ENCODE measurements at places on chromosomes 6 and 20. TPM values are rescaled to one million over a fixed set of nuclear protein-coding genes. Genes with fewer than 3 reads are reported as not detected.
A peak's percentile ranks its signal among the peaks of the same experiment; 100 is the strongest.

- peaks cover 3% of the 10 kb centered on the region for H3K27me3 ChIP-seq
- no peaks in the 10 kb centered on the region for H3K36me3 ChIP-seq
- no peak overlapping the region for H3K27ac ChIP-seq
- H3K4me1 ChIP-seq: peaks cover 4% of the 10 kb centered on the region
- H3K4me3 ChIP-seq: no peak overlapping the region
Measured at GRCh38 chr6:104522533-104522932, 337.2 kb downstream of the HACE1 start.

DNA sequence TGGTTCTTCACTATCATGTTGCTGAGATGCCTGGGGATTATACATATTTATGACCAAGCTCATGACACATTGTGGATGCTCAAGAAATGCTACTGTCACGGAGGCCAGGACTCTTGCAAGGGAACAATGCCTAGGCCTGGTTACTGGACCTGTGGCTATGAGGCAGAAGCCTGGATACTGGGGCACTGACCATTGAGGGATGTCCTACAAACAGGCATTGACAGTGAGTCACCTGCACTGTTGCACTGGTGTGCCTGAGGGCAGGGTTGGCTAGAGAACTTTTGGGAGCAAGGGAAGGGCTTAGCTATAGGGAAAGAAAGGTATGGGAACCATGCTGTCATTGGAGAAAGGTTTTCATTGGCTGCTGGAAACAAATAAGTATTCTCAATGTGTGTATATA is 313.1 kb upstream of the SUPT3H start:
- H3K4me1 ChIP-seq: no peaks in the 10 kb centered on the region
- no peak overlapping the region for H3K4me3 ChIP-seq
- no peak for DNase-seq
- H3K27me3 ChIP-seq: no peaks in the 10 kb centered on the region
- H3K27ac ChIP-seq: no peak overlapping the region

- H3K27me3 ChIP-seq: peaks cover 11% of the 10 kb centered on the region
- H3K4me3 ChIP-seq: no peak overlapping the region
- no peaks in the 10 kb centered on the region for H3K36me3 ChIP-seq
- no peak for DNase-seq
- H3K4me1 ChIP-seq: no peaks in the 10 kb centered on the region
- H3K27ac ChIP-seq: no peak overlapping the region
Measured at GRCh38 chr20:51026269-51026668, 3.4 kb upstream of the KCNG1 start.

DNA sequence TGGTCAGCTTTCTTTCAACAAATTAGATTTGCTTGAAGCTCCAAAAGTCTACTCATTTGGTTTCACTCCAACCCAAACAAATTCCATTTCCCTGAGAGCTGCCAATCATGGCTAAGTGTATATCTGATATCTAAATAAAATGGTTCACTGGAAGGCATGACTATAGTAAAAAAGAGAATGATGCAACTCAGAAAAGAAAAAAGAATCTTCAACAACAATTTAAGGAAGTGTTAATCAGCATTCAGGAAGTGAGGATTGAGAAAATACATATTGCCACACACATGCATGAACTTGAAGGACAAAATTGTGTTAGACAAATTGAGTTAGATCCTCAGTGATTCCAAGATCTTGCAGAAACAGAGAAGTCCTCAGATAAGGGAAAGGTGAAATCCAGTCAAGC is 972.9 kb upstream of the FLRT3 start:
- no peaks in the 10 kb centered on the region for H3K36me3 ChIP-seq
- no peaks in the 10 kb centered on the region for H3K27me3 ChIP-seq
- no peaks in the 10 kb centered on the region for H3K4me1 ChIP-seq
- no peak overlapping the region for H3K4me3 ChIP-seq
- H3K27ac ChIP-seq: no peak overlapping the region

DNA sequence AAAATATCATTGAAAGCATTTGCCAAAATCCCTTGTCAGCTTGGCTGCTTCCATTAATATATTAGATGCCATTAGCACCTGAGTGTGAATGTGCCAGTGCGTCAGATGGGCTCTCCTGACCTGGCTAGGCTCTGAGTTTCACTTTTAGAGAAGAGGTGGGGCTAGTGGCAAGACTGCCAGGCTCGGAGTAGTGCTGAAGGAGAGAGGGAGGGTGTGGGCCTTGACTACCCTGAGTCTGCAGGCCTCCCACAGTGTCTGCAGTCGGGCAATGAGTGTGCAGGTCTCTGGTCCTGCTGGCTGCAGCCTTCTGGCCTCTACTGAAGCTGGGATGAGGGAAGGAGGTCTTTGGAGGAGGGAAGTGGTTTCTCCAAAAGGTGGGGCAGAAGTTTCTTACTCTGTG is 34.6 kb upstream of the PNPLA1 start:
- no peaks in the 10 kb centered on the region for H3K27me3 ChIP-seq
- H3K4me3 ChIP-seq: no peak overlapping the region
- H3K27ac ChIP-seq: no peak overlapping the region
- peaks cover 33% of the 10 kb centered on the region for H3K36me3 ChIP-seq

GRCh38 chr20:24459733-24460132 is 9.7 kb upstream of the SYNDIG1 start:
- no peak for DNase-seq
- H3K36me3 ChIP-seq: no peaks in the 10 kb centered on the region
- H3K27me3 ChIP-seq: no peaks in the 10 kb centered on the region
- no peaks in the 10 kb centered on the region for H3K4me1 ChIP-seq

DNA sequence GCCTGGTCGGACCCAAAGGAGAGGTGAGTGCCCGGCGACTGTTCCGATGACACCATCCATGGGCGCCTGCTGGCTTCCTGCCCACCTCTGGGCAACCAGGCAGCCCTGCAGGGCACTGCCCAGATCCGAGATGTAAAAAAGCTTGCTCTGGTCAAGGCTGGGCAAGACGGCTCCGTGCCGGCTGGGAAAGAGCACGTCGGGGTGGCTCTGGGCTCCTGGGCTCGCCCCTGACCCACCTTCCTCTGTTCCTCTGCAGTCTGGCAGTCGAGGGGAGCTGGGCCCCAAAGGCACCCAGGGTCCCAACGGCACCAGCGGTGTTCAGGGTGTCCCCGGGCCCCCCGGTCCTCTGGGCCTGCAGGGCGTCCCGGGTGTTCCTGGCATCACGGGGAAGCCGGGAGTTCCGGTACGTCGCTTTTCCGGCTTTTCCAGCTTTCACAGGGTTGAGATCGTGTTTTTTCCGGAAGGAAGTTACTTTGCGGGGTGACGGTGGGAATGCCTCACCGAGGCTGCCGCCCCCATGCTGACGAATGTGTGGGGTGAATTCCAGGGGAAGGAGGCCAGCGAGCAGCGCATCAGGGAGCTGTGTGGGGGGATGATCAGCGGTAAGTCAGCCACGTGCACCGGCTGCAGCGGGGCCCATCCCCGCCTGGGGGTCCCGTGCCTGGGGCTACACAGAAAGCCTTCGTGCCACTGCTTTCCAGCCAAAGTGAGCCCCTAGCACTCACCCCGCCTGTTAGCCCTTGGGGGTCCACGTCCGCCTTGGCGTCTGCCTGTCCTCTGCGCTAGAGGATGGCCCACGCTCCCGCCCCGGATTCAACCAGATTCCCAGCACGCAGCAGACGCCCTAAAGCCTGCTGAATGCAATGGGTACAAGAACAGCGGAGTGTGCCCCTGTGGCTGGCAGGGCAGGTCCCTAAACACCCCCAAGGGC is 19.3 kb downstream of the COL9A3 start:
- no peaks in the 10 kb centered on the region for H3K4me1 ChIP-seq
- H3K27me3 ChIP-seq: no peaks in the 10 kb centered on the region
- DNase-seq: no peak
- H3K4me3 ChIP-seq: no peak overlapping the region
- H3K27ac ChIP-seq: no peak overlapping the region

- H3K27me3 ChIP-seq: no peaks in the 10 kb centered on the region
- no peak overlapping the region for H3K4me3 ChIP-seq
- no peaks in the 10 kb centered on the region for H3K36me3 ChIP-seq
- no peak overlapping the region for H3K27ac ChIP-seq
- no peaks in the 10 kb centered on the region for H3K4me1 ChIP-seq
Measured at GRCh38 chr6:160462116-160462515, 113.9 kb downstream of the SLC22A3 start.

DNA sequence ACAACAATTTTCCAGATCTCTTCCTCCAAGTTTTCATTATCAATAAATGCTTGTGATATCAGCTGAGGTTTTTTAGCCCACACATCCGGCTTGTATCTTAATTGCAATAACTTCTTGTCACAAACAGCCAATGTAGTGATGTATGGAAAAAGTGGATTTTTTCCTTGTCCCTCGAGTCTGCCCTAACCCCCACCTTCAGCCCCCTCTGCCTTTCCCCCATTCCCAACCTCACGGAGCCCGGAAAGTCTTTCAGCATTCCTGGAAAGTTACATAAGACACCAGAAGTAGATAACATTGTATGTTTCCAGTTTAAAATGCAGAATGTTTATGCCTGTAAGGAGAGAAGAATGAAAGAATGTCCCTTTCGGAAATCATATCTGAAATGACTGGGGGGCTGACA is 179.2 kb upstream of the PHACTR1 start:
- no peaks in the 10 kb centered on the region for H3K4me1 ChIP-seq
- H3K36me3 ChIP-seq: no peaks in the 10 kb centered on the region
- no peak overlapping the region for H3K4me3 ChIP-seq
- H3K27me3 ChIP-seq: no peaks in the 10 kb centered on the region
- no peak for DNase-seq

GRCh38 chr20:34427784-34428183 is 64.7 kb downstream of the ITCH start:
- no peak for DNase-seq
- no peak overlapping the region for H3K27ac ChIP-seq
- no peaks in the 10 kb centered on the region for H3K27me3 ChIP-seq
- no peaks in the 10 kb centered on the region for H3K4me1 ChIP-seq
- no peak overlapping the region for H3K4me3 ChIP-seq

- H3K27me3 ChIP-seq: no peaks in the 10 kb centered on the region
- DNase-seq: no peak
- no peaks in the 10 kb centered on the region for H3K4me1 ChIP-seq
- H3K27ac ChIP-seq: no peak overlapping the region
Measured at GRCh38 chr6:63246581-63246980, 35.3 kb downstream of the FKBP1C start.

GRCh38 chr6:158761746-158762145 is 57.4 kb downstream of the EZR start:
- no peaks in the 10 kb centered on the region for H3K27me3 ChIP-seq
- peaks cover 3% of the 10 kb centered on the region for H3K36me3 ChIP-seq
- no peak for DNase-seq
- H3K27ac ChIP-seq: no peak overlapping the region
- H3K4me1 ChIP-seq: peaks cover 5% of the 10 kb centered on the region
- H3K4me3 ChIP-seq: no peak overlapping the region

GRCh38 chr6:55167860-55168259 is 6.5 kb upstream of the HCRTR2 start:
- no peak overlapping the region for H3K27ac ChIP-seq
- H3K27me3 ChIP-seq: no peaks in the 10 kb centered on the region
- H3K4me3 ChIP-seq: no peak overlapping the region
- no peak for DNase-seq

DNA sequence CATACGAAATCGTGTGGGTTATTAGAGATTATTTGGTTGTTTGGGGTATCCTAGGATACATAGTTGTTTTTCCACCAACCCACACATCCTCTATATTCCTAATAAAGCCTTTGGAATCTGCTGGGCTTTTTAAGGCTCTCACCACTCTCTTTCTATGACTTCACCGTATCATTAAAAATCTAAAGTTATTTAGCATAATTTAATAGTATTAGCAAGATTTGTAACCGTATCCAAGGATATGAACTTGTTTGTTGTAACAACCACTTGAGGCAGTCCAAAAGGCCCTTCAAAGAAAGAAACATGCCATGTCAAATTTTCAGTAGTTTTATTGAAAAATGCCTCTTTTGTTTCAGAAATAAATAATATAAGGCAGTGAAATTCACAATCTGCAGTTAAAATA is 121.8 kb downstream of the COL12A1 start:
- no peak overlapping the region for H3K27ac ChIP-seq
- H3K36me3 ChIP-seq: peaks cover 4% of the 10 kb centered on the region
- no peak overlapping the region for H3K4me3 ChIP-seq
- no peaks in the 10 kb centered on the region for H3K4me1 ChIP-seq
- no peak for DNase-seq
- H3K27me3 ChIP-seq: no peaks in the 10 kb centered on the region

DNA sequence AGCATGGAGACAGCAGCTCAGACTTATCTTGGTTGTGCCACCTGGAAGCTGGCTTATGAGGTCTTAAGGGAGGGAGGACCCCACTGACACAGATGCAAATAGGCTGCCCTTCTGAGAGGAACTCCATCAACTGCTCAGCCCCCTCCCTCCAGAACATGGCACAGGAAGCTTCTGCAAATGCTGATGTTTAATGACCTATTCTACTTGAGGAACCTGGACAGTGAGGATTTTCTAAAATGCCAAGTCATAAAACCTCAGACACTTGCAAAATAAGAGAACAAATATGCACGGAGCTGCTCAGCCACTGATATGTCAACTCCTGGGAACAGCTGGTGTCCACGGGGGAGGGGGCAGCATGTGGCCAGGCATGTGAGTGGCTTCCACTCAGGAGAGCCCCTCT is 3.5 kb downstream of the CST9 start:
- H3K4me1 ChIP-seq: no peaks in the 10 kb centered on the region
- H3K27me3 ChIP-seq: no peaks in the 10 kb centered on the region
- H3K36me3 ChIP-seq: no peaks in the 10 kb centered on the region
- H3K27ac ChIP-seq: no peak overlapping the region
- H3K4me3 ChIP-seq: no peak overlapping the region

The ME1 gene
- total RNA-seq: 8.4 TPM

DNA sequence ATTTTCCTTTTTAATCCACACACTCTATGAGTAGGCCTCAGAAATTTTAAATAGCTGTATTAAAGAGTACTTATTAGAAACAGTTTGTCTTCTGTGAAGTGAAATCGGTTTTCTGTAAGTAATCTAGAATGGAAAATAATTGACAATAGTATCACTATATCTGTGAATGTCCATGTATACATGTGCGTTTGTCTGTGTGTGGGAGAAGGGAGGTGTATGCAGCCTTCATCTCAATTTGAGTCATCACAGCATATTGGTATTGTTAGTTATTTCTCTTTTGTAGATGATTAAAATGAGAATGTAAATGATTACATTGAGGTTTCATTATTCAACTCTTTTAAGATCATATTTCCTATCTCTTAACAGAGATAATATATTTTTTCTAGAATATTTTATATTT is 206.0 kb downstream of the EYS start:
- DNase-seq: no peak
- no peak overlapping the region for H3K4me3 ChIP-seq
- no peak overlapping the region for H3K27ac ChIP-seq
- no peaks in the 10 kb centered on the region for H3K36me3 ChIP-seq

- H3K27me3 ChIP-seq: no peaks in the 10 kb centered on the region
- peaks cover 5% of the 10 kb centered on the region for H3K4me1 ChIP-seq
- H3K36me3 ChIP-seq: no peaks in the 10 kb centered on the region
- no peak overlapping the region for H3K27ac ChIP-seq
Measured at GRCh38 chr6:90209527-90209926, 87.1 kb downstream of the BACH2 start.

The TMEM200A gene
- 3.6 TPM for total RNA-seq

DNA sequence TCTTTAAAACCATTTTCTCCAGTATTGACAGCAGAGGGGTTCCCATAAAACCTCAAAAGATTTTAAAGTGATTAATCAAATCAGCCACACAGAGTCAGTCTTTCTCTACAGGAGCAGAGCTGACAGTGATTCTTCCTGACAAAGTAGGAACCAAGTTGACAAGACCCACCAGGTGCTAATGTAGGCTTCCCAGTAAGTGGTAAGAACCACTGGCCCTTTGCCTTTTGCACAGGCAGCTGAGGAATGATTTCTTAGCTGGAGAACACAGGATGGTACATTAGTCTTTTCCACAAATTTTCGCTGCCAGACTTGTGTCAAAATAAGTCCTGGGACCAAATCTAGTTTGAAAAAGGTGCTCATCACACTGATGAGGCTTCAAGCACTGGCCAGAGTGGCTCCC is 95.8 kb downstream of the ARMC2 start:
- no peaks in the 10 kb centered on the region for H3K27me3 ChIP-seq
- H3K4me3 ChIP-seq: no peak overlapping the region
- H3K27ac ChIP-seq: peak overlapping the region; percentile 88
- no peaks in the 10 kb centered on the region for H3K36me3 ChIP-seq
